ENCODE measurements at places on chromosomes 11 and 22.

- no peak for DNase-seq
Observed at GRCh38 chr11:17651681-17652080, 67.7 kb upstream of the MYOD1 start.

- no peak for DNase-seq
Observed at GRCh38 chr11:44574610-44575287, 9.3 kb downstream of the CD82 start.

DNA sequence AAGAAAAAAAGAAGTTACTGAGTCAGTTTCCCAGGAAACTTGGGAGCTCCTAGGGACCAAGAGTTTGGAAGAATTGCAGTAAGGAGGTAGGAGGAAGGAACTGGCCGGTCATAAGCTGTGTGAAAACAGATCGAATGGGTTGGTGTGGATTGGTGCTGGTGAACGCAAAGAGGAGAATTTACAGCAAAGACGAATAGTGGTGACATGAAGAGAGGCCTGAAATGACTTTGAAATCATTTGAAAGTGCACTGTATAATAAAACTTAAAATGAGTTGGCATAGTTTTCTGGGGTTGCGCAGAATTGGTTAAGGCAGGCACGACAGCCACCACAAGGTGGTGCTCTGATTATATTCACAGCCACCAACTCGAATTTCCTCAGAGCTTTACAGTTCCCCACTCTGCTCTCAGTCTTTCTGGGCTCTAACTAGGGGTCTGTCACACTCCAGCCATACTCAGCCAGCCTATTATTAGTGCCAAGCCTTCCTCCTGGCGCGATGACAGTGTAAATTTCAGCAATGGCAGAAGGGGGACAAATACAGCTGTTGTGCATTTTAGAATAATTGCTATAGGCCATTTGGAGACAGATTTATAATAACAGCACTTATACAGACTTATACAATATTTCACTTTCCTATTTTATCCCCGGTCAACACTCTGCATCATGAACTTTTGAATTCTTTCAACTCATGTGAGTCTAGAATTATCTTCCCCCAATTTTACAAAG, 8.3 kb upstream of the HTR3B start:
- DNase-seq, result peak; percentile 28

DNA sequence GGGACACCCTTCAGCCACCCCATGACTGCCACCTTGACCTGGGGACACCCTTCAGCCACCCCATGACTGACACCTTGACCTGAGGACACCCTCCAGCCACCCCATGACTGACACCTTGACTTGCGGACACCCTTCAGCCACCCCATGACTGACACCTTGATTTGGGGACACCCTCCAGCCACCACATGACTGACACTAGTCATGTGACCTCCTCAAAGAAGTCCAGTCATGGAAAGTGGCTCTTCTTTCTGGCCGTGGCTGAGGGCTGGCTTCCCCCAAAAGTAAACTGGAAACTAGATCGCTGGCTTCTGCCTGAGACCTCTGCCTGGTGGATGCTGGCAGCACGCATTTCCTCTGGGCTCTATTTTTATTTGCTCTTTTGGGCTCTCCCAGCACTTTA, 28.4 kb downstream of the ARFGAP2 start:
- DNase-seq, result no peak

Data from uterus (tissue), 4 donors.